Subcutaneous preadipocyte (primary cell): ENCODE measurements at places on chromosomes 4 and X. TPM values are rescaled to one million over a fixed set of nuclear protein-coding genes. Genes with fewer than 3 reads are reported as not detected.

Gene GABRB1
- not detected in 2 replicates for total RNA-seq

Gene CENPI
- 18.7 and 30.7 TPM in 2 replicates for total RNA-seq

Gene CABS1
- not detected in 2 replicates for total RNA-seq

Gene SCML1
- 11.4 and 14.3 TPM in 2 replicates for total RNA-seq

Gene KLHL8
- total RNA-seq, result 9.6 and 13.9 TPM in 2 replicates
